HCT116 (cell line): ENCODE measurements at places on chromosomes 3 and 15. TPM values are rescaled to one million over a fixed set of nuclear protein-coding genes. Genes with fewer than 3 reads are reported as not detected.
A peak's percentile ranks its signal among the peaks of the same experiment; 100 is the strongest.

- DNase-seq: no peak
Measured at GRCh38 chr3:182142928-182143327, 431.2 kb downstream of the SOX2 start.

DNA sequence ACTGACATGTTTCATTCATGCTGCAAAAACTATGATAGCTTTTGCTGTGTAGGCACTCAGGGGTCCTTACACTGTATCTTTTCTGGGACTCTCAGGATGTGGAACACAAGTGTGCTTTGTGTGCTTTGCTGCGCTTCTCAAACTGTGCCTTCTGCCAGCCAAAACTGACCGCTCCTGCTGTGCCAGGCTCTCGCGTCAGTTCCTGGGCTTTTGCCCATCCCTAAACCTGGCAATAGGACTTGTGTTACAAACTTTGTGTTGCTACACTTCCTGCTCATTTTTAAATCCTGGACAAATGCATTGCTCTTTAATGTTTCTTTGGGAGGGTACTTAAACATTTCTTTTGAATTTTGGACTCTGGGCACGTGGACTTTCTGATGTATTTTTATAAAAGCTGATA is 60.3 kb downstream of the DIPK2A start:
- DNase-seq: no peak

GRCh38 chr3:127792541-127793292 is 29.6 kb downstream of the MGLL start:
- no peak for DNase-seq

- DNase-seq: no peak
Measured at GRCh38 chr15:99412082-99412481, 153.7 kb upstream of the MEF2A start.

The CPLX3 gene
- total RNA-seq: not detected

The VPS33B gene
- total RNA-seq: 23.1 TPM

The CCR4 gene
- not detected for total RNA-seq

GRCh38 chr3:157078811-157079185 is 81.1 kb downstream of the CCNL1 start:
- DNase-seq: no peak

GRCh38 chr15:99447497-99448371 is 118.0 kb upstream of the MEF2A start:
- DNase-seq: no peak

- DNase-seq: no peak
Measured at GRCh38 chr3:122975163-122975923, 52.2 kb downstream of the SEMA5B start.

DNA sequence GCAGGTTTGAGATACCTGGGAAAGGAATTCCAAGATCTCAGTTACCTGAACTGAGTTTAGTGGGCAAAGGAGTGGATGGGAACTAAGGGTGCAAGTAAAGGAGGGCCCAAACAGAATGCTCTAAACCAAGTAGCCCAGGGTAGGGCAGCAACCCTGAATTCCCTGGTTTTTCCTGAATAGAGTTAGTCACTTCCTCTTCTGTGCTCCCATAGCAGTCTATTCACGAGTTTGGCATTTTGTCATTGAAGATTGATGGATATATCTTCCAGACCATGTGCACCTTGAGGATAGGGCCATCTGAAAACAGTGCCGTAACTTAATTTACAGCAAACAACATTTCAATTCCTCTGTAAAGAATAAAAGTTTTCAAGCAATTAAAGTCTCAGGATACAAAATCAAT is 18.5 kb upstream of the PTX3 start:
- no peak for DNase-seq

DNA sequence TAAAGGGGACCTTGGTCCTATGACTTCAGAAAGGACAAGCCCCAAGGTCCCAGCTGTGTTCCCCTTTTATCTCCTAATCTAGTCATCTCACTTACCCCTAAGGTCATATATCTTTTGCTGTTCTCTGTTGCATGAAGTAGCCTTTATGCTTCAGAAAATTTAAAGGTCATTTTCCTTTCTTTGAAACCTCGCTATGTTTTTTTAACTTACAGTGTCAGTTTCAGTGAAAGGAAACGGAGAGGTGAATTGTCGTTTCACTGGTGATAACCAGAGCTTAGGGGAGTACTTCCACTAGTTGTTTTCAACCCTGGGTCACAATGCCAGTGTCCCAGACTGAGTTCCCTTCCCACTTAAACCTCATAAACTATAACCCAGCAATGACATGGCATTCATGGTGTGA is 357.4 kb downstream of the GAP43 start:
- DNase-seq: no peak

- DNase-seq: no peak
Measured at GRCh38 chr15:86834115-86834863, 754.6 kb downstream of the AGBL1 start.

- DNase-seq: no peak
Measured at GRCh38 chr3:182629521-182629920, 163.8 kb upstream of the ATP11B start.

- DNase-seq: no peak
Measured at GRCh38 chr3:8899876-8900460, 63.3 kb downstream of the RAD18 start.

DNA sequence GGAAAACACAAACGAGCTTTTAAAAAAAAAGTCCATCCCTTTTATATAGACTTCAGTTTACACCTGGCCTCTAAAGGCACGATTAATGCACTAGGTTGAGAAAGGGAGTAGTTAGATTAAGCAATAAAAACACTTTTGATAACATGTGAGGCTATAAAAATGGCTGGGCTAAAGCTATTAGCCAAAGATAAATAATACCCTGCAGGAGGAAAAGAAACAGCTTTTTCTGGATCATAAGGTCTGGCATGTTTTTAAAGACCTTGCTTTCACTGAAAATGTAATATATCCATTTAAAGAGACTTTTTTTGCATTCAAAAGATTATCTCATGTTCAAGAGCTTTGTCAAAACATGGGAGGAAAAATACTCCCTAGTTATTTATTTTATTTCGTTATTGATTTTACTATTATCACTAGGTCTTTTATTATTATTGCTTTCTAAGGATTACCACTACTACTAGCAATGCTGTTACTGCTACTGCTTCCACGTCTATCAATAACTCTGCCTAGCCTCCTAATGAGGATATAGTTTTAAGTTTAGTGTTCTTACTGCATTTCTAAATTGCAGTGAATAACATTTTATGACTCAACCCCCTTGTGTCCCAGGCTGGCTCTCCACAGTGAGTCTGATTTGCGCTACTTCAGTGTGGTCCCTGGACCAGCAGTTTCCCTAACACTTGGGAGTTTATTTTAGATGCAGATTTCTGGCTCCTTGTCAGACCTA is 93.4 kb downstream of the THRB start:
- DNase-seq: no peak

GRCh38 chr3:8095724-8096123 is 405.9 kb upstream of the LMCD1 start:
- peak; percentile 34 for DNase-seq
